ENCODE measurements at places on chromosomes 4 and X. TPM values are rescaled to one million over a fixed set of nuclear protein-coding genes. Genes with fewer than 3 reads are reported as not detected.

SLC9B1 gene
- total RNA-seq: not detected

JAKMIP1 gene
- not detected for total RNA-seq

DNA sequence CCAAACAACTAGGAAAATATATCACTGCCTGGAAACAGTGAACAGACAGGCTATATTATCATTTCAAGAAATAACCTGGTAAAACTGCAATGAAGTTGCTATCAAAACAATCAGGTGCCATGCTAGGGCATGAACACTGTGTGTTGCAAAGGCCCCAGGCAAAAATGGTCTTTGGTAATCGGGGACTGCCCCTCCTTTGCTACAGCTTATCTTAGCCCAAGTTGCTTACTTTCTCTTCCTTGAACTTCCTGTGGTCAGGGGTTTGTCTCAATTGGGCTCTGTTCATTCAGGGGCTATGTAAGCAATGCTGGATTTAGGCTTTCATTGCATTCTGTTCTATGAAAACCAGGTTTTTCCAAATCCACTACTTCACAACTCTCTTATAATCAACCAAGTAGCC is 30.4 kb downstream of the SCML1 start:
- DNase-seq: no peak

DNA sequence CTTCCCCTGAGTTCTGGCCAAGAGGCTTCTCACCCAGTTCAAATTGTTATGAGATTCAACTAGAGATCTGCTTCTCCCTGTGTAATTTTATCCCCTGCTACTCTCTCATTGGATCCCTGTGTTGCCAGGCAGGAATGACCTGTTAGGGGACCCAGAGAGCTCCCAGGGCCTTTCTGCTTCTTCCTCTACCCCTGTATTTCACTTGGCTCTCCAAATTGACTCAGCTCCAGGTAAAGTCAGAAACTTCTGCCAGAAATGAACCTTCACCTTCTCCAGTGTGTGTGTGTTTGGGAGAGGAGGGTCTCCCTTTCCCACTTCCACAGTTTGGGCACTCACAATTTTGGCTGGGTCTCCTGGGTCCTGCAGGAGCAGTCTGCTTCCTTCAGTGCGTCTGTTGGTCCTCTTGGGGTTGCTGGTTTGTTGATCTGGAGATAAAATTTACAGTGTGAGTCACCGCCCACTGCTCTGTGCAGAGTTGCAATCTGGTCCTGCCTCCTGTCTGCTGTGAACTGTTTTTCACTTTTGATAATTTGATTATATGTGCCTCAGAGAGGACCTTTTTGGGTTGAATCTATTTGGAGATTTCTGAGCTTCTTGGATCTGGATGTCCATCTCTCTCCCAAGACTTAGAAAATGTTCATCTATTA is 112.4 kb upstream of the EDA2R start:
- peak; percentile 79 for DNase-seq

DNA sequence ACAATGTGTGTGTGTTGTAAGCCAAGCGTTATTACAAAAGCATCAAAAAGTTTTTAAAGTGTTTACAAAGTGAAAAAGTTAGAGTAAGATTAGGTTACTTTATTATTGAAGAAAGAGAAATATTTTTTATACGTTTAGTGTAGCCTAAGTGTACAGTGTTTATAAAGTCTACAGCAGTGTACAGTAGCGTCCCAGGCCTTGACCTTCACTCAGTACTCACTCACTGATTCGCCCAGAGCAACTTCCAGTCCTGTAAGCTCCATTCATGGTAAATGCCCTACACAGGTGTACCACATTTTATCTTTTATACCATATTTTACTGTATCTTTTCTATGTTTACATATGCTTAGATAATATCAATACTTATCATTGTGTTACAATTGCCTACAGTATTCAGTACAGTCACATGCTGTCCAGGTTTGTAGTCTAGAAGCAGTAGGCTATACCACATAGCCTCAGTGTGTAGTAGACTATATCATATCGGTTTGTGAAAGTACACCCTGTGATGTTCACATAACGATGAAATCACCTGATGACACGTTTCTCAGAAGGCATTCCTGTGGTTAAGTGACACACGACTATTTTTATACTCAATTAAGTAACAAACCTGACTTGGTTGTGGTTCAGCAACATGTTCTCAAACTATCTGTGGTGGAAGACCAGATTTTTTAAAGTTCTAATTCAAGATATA is 152.0 kb upstream of the EDNRA start:
- no peak for DNase-seq

DNA sequence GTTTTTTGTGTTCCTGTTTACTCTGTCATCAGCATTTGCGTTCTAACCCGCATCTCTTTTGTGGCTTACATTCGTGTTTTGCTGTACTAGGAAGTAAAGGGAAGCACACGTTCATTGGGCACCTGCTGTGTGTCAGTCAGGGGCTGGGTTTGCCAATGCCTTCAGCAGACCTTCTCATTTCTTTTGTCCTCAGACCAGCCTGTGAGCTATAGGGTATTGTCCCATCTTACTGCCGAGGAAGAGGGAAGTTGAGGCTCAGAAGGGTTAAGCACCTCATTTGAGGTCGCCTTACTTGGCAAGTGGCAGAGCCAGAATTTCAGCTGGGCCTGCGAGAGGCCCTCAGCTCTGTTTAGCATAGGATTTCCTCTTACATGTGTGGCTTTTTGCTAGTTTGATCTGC is 8.7 kb downstream of the TBC1D14 start:
- no peak for DNase-seq

GRCh38 chr4:168893807-168894206 is 116.2 kb downstream of the CBR4 start:
- no peak for DNase-seq

GRCh38 chr4:58688568-58688967 is 1578.4 kb upstream of the IGFBP7 start:
- no peak for DNase-seq

RHOXF1 gene
- not detected for total RNA-seq

HTN3 gene
- total RNA-seq: not detected

- DNase-seq: no peak
Observed at GRCh38 chr4:85153221-85153620, 186.7 kb upstream of the WDFY3 start.

FANCB gene
- total RNA-seq: 3.2 TPM

GRCh38 chr4:86058621-86059020 is 301.2 kb downstream of the MAPK10 start:
- no peak for DNase-seq

GRCh38 chrX:46130247-46130646 is 415.0 kb downstream of the ZNF674 start:
- no peak for DNase-seq

GRCh38 chr4:57234252-57234775 is 124.1 kb upstream of the IGFBP7 start:
- no peak for DNase-seq

GRCh38 chrX:77960567-77960966 is 8.9 kb downstream of the PGAM4 start:
- no peak for DNase-seq

- DNase-seq: no peak
Observed at GRCh38 chr4:135240796-135241195, 1039.2 kb upstream of the PABPC4L start.

CSN3 gene
- not detected for total RNA-seq

- DNase-seq: no peak
Observed at GRCh38 chr4:17220816-17221215, 291.1 kb downstream of the QDPR start.

IQCM gene
- total RNA-seq: not detected

DNA sequence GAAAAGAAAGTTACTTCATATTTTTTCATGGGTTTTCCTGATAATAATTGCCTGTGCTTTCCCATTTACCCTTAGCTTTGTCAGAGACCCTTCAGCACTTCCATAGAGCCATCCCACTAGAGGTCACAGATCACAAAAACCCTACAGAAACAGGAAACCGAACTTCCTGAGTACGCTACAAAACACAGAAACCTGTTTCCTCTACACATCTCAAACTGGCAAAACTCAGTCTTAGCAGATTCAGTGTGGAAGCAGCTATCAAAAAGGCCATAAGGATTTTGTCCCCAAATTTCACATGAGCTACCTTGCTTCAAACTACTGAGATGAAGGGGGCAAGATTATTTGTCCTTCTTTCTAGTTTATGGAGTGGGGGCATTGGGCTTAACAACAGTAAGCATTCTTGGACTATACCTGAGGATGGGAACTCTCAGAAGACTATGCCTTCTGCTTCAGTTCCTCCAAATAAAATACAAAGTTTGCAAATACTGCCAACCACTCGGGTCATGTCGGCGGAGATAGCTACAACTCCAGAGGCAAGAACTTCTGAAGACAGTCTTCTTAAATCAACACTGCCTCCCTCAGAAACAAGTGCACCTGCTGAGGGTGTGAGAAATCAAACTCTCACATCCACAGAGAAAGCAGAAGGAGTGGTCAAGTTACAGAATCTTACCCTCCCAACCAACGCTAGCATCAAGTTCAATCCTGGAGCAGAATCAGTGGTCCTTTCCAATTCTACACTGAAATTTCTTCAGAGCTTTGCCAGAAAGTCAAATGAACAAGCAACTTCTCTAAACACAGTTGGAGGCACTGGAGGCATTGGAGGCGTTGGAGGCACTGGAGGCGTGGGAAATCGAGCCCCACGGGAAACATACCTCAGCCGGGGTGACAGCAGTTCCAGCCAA is at the start of gene MMRN1:
TSS of gene MMRN1 (plus strand) at position 206 of the 902 bp plus-strand sequence. CDS start at position 324, 118 bp downstream.
- no peak for DNase-seq

DNA sequence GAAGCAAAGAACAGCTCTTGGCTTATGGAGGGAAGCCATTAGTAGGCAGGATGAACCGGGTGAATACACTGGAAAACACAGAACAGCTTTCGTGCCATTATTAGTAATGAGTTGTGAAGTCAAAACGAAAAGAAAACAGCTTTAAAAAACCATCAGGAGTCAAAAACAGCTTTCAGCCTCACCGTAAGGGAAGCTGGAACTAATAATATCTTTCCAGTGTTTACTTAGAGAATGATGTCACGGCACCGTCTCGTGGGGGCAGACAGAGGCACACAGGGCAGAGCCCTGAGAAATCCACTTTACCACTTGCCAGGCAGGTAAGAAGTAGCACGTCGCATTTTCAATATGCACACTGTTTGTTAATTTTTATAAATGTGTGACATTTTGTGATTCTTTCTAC is 37.9 kb upstream of the HMX1 start:
- no peak for DNase-seq

F11 gene
- not detected for total RNA-seq

HTN1 gene
- total RNA-seq: not detected

SPANXN3 gene
- not detected for total RNA-seq

GRCh38 chr4:179605196-179605595 is 2163.0 kb upstream of the AGA start:
- DNase-seq: no peak

DNA sequence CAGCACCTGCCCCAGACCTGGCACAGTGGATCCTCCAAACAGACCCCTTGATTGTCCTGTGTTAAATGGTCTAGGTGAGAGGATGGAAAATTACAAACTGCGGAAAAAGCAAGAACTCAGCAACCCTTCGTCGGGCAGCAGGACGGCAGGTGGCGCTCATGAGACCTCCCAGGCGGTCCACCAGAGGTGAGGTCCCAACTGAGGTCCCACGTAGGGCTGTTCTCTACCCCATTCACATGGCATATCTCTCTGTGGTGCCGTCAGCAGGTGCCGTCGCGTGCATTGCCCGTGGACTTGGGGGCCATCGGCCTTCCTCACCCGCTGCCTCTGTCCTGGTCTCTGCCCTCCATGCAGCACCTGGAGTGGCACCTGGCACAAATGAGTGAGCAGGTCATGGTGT is 88.2 kb downstream of the CRMP1 start:
- DNase-seq: no peak
